CD14-positive monocyte (primary cell): ENCODE measurements at places on chromosomes 2 and 18.

- no peaks in the 10 kb centered on the region for H3K36me3 ChIP-seq
- H3K4me1 ChIP-seq = peaks cover 41% of the 10 kb centered on the region
- H3K27ac ChIP-seq = peak overlapping the region; percentile 42
- H3K27me3 ChIP-seq = no peaks in the 10 kb centered on the region
- peak overlapping the region; percentile 72 for H3K4me3 ChIP-seq
These were observed 947 bp downstream of the ITSN2 start for GRCh38 chr2:24359129-24360049.

- no peaks in the 10 kb centered on the region for H3K27me3 ChIP-seq
- DNase-seq = no peak
- H3K27ac ChIP-seq = no peak overlapping the region
- H3K4me3 ChIP-seq = no peak overlapping the region
- no peaks in the 10 kb centered on the region for H3K4me1 ChIP-seq
These were observed 66.6 kb downstream of the SMIM21 start for GRCh38 chr18:75360941-75361340.

DNA sequence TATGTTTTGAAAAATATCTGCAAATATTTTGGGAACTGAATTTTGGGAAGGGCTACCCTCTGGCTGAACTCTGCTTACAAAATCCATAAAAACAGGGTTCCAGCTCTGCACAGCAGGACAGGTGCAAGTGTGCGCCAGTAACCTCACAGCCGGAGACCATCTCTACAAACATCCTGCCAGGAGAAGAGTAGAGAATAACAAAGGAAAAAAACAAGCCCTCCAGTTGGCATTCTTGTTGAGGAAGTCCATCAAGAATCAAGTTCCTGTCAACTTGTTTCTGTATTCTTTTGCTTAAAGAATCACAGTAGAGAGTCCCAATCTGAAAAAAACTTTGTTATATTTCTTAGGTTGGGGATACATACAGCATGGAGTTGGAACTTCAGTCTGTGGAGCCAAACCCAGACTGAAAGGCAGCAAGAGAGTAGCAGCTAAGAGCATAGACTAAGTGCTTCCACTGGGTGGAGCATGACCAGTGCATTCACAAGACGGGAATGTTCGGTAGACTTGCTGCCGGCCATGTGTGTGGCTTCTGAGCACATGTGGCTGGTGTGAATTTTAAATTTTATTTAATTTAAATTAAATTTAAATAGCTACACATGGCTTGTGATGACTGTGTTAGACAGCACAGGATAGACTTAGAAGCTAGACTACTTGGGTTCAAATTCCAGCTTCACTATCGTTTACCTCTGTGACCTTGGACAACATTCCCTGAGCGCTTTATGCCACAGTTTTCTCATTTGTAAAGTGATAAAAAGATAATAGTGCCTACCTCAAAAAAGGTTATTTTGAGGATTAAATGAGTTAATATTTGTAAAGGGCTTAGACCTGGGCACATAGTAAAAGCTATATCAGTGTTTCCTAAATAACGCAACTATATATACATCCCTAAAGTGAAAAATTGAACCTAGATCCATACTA, 41.9 kb downstream of the SPTBN1 start:
- no peak overlapping the region for H3K27ac ChIP-seq
- H3K36me3 ChIP-seq = no peaks in the 10 kb centered on the region

- no peaks in the 10 kb centered on the region for H3K27me3 ChIP-seq
- no peaks in the 10 kb centered on the region for H3K4me1 ChIP-seq
- peaks cover 24% of the 10 kb centered on the region for H3K36me3 ChIP-seq
- DNase-seq = no peak
- no peak overlapping the region for H3K4me3 ChIP-seq
- H3K27ac ChIP-seq = no peak overlapping the region
These were observed 63.3 kb downstream of the RPIA start for GRCh38 chr2:88754585-88755320.

DNA sequence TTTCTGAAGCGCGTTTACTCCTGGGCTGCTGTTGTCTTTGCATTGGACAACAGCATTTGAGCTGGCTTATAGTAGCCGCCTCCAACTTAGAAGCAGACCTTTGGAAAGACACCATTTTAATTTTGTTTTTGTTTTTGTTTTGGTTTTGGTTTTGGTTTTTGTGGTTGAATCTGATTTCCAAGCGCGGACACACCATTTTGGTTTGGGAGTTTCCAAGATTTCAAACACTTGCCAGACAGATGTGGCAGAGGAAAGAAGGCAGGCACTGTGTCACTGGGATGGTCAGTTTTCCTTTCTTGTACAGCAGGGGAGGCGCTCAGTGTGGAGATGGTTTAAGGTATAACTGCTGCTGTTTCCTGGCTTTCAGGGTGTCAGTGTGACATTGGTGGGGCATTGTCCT, 126.8 kb downstream of the LAMA3 start:
- H3K4me3 ChIP-seq = no peak overlapping the region
- H3K27me3 ChIP-seq = no peaks in the 10 kb centered on the region
- no peaks in the 10 kb centered on the region for H3K36me3 ChIP-seq
- H3K4me1 ChIP-seq = no peaks in the 10 kb centered on the region
- no peak overlapping the region for H3K27ac ChIP-seq

GRCh38 chr18:27249933-27250332, 64.8 kb upstream of the CHST9 start:
- no peak overlapping the region for H3K27ac ChIP-seq
- H3K4me1 ChIP-seq = no peaks in the 10 kb centered on the region
- H3K36me3 ChIP-seq = no peaks in the 10 kb centered on the region
- DNase-seq = no peak
- no peaks in the 10 kb centered on the region for H3K27me3 ChIP-seq

GRCh38 chr2:162706770-162707169, 131.8 kb downstream of the KCNH7 start:
- DNase-seq = no peak
- no peak overlapping the region for H3K27ac ChIP-seq
- H3K27me3 ChIP-seq = no peaks in the 10 kb centered on the region
- no peaks in the 10 kb centered on the region for H3K36me3 ChIP-seq

- no peaks in the 10 kb centered on the region for H3K36me3 ChIP-seq
- H3K27me3 ChIP-seq = no peaks in the 10 kb centered on the region
- no peak for DNase-seq
- H3K27ac ChIP-seq = no peak overlapping the region
- no peaks in the 10 kb centered on the region for H3K4me1 ChIP-seq
These were observed 1.6 kb downstream of the ABCA12 start for GRCh38 chr2:215136669-215137328.

GRCh38 chr2:10918661-10919409, 7.1 kb downstream of the KCNF1 start:
- DNase-seq = no peak
- no peaks in the 10 kb centered on the region for H3K4me1 ChIP-seq
- H3K4me3 ChIP-seq = no peak overlapping the region
- H3K36me3 ChIP-seq = no peaks in the 10 kb centered on the region
- no peak overlapping the region for H3K27ac ChIP-seq

GRCh38 chr2:200782251-200782650, 29.5 kb upstream of the BZW1 start:
- H3K4me3 ChIP-seq = no peak overlapping the region
- H3K4me1 ChIP-seq = peaks cover 14% of the 10 kb centered on the region
- H3K27ac ChIP-seq = peak overlapping the region; percentile 62

GRCh38 chr2:130891966-130892365, 55.3 kb downstream of the ARHGEF4 start:
- H3K4me1 ChIP-seq = peaks cover 21% of the 10 kb centered on the region
- no peaks in the 10 kb centered on the region for H3K36me3 ChIP-seq
- no peak overlapping the region for H3K27ac ChIP-seq
- no peaks in the 10 kb centered on the region for H3K27me3 ChIP-seq

DNA sequence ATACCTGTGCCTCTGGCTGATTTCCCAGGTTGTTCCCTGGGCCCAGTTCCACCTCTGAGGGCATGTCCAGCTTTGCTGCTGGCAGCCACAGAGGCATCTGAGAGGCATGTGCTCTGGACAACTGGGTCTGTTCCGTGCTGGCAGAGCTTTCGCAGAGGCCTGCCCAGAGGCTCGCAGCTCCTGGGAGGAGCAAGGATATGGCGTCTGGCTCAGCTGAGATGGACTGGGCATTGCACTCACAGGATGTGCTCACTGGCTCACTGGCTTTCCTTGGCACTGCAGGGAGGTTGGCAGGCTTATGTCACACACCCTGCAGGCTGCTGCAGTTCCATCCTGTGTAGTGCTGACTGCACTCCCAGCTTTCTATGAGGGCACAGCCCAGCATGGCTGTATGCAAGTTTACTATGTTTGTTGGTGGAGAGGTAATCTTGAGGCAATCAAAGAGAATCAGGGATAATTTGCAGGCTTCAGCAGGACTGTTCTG, 172.3 kb downstream of the PRKCE start:
- no peak overlapping the region for H3K27ac ChIP-seq
- no peaks in the 10 kb centered on the region for H3K36me3 ChIP-seq
- H3K27me3 ChIP-seq = no peaks in the 10 kb centered on the region
- DNase-seq = no peak
- no peak overlapping the region for H3K4me3 ChIP-seq

- H3K4me1 ChIP-seq = peaks cover 7% of the 10 kb centered on the region
- H3K4me3 ChIP-seq = no peak overlapping the region
- DNase-seq = no peak
- H3K27me3 ChIP-seq = peaks cover 65% of the 10 kb centered on the region
These were observed 251.3 kb upstream of the PXDN start for GRCh38 chr2:1995584-1995983.

DNA sequence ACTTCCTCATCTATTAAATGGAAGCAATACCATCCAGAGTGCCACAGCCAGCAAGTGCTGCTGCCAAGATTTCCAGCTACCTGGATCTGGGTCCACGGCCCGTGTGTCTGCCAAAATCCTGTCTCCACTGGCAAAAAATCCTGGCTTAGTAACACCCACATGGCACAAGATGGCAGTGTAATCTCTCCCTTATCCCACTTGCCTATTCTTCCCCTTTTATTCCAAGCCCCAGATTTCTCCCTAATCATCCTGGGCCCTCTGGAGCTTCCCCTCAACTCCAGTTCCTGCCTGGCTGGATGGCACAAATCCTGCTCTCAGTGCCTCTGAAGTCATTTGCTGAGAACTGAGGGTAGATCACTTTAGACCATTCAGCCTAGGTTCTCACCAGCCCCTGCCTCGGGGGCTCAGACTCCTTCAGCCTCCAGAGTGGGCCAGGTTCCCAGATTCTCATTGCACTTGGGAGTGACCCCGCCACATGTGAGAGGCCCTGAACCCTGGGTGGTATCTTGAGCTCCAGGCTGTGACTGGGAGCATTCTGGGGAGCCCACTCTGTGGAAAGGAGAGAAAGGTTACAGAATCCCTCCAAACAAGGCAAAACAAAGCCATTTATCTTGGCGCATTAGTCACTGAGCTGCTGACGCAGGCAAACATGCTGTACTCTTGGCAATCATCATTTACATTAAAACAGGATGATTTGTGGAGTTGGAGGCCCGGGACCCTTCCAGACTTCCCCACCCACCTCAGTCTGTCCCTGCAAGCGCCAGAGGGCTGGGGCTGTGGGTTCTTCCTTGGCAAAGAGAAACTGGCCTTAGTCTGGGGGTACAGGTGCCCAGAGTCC, 325.8 kb downstream of the DYSF start:
- H3K36me3 ChIP-seq = no peaks in the 10 kb centered on the region
- H3K27me3 ChIP-seq = no peaks in the 10 kb centered on the region
- DNase-seq = no peak
- H3K4me1 ChIP-seq = no peaks in the 10 kb centered on the region
- no peak overlapping the region for H3K4me3 ChIP-seq
- H3K27ac ChIP-seq = no peak overlapping the region

- no peaks in the 10 kb centered on the region for H3K4me1 ChIP-seq
- no peak for DNase-seq
- no peaks in the 10 kb centered on the region for H3K36me3 ChIP-seq
These were observed 101.0 kb upstream of the CERS6 start for GRCh38 chr2:168355121-168355520.
